ENCODE measurements at places on chromosomes 16 and 17.

GRCh38 chr17:7720125-7720524, 2.6 kb downstream of the DNAH2 start:
- no peak for DNase-seq

DNA sequence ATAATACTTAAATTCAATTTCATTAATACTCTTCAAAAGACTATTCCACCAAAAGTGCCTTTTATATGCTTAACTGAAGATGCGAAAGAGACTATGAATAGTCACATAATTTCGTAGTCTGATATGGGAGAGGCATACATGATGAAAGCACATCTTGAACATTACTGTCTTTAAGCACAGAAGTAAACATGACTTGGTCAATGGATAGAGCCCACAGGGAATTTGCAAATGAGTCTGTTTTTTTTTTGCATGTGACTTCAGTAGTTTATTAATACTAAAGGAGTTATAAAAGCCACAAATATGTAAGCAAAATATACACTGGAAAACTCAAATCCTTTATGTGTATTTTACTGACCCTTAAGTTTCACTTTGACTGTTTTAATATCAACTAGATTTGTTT, 15.9 kb downstream of the ADPRM start:
- DNase-seq: no peak

GRCh38 chr16:67999985-68000384, 701 bp upstream of the DPEP2 start:
- DNase-seq: no peak

- no peak for DNase-seq
Observed at GRCh38 chr16:67161595-67162058, 1.9 kb downstream of the FBXL8 start.

DNA sequence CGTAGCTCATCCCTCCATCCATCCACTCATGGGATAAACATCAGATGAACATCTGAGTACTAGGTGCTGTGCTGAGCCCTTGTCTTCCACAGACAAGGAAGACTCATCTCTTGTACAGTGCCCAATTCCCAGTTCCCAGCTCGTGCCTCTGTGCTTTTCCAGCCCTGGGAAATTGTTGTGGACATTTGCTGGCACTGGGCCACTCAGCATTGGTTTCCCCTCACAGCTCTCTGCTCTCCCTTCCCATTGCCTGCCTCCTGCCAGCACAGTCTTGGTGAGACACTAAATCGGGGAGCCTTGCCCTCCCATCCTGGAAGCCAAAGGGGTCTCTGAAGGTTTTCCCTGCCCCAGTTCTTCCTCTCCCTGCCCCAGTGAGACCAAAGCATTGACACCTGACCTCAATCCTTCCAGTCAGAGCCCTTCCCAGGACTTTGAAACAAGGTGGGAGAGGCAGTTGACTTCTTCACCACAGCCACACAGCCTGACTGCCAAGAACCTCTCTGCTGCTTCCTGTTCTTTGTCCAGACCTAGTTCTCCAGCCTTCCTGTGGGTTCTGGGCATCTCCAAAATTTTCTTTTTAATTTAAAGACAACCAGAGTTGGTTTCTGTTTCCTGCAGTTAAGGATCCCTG, 50.2 kb downstream of the WSB1 start:
- no peak for DNase-seq

DNA sequence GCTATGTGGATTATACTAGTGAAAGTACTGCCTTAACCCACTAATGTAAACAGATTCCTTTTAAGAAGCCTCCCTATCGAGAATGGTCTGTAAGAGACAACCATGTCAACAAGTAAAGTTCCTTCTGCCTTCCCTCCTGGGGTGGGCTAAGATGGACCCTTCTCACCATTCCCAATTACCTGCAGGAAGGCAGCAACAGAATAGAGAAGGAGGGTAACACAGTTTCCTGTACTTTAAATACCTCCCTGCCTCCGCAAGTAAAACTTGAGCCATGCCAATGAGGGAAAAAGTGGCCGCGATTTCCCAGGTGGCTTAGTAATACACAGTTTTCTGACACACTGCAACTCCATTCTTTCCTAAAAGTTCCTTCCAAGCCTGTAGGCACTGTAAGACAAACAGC, 45.2 kb downstream of the TOX3 start:
- DNase-seq: no peak

DNA sequence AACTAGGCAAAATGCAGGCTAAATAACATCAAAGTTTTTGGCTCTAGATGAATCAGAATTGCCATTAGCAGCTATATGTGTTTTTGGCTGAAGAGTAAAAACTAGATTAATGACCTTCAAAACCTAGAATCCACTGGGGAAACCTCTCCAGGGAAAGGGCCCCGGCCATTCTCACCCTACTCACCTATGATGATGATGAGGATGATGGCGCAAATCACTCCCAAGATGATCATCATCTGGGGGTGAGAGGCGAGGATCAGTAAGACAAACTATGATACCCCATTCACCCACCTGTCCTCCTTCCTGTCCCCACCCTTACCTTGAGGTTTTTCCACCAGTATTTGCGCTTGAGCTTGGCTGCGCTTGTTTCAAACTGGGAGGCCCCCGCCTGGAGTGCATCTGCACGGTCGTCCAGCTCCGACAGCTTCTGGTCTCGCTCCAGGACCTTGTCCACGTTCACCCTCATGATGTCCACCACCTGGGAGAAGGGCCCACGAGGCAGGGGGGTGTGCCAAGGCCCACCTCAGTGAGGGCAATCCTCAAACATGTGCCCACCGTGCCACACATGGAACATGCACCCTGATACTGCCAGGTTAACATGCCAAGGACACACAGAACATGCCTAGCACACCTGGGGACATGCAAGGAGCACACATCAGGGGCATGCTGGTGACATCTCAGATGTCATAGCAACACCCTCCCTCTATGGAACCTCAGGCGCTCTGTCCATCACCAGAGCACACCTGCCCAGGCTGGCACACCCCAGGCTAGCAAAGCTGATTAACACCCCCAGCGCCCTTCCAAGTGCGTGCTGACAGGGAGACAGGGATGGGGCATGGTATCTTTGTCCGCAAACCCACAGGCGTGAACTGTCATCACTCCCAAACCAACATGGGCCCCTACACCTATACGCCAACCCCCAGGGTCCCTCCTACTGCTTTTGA, 1.2 kb downstream of the VAMP2 start:
- DNase-seq: no peak

DNA sequence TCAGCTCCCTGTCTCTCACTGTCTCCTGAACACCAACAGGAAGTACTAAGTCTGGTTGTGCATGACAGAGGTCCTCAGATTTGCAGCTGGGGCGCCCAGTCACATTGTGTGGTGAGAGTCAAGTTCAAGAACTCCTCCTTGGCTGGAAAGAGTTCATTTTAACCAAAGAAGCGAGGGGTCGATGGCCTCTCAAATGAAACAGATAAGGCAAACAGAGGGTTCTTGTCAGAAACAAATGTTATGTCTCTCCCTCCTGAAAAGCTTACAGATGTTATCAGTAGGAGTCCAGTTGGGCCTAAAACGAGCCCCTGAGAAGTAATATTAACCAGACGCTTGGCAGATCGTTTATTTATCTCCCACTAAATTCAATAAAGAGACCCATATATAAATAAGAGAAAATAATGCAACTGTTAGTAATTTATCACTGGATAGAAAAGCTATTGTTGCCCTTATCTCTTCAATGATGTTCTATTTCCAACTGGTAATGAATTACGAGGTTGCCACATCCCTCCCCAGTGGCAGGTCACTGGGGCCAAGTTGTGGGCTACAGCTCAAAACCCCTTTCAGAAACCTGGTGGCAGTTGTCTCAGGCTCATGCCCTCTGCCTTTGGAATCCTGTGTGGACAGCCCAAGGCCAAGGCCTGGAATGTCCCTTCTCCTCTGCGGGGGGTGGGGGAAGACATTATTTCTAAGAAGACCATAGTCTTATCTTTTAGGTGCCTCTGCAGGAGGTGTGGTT, 307.5 kb upstream of the DYNLRB2 start:
- no peak for DNase-seq

- no peak for DNase-seq
Observed at GRCh38 chr17:49610883-49611584, 35.4 kb downstream of the NXPH3 start.

DNA sequence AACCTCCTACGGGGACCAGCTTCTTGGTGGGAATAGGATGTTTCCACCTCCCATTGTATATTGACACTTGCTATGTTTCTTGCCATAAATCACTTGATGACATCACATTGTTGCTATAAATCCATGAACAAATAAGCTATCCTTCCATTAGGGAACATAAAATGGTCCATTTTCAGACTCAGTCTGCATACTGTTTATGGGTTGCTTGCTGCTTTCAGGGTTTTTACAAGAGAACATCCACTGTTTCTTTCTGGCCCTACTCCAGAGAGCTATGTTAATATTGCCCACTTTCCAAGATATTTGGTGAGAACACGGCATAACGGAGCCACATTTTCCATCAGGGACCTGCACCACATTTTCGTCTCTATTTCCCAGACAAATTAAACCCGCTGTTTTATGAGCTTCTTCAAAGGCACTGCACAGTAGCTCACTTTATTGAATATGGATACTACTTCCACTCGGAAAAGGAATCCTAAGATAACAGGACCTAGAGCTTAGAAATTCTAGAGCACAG, 800.2 kb downstream of the KCNJ2 start:
- DNase-seq: no peak

DNA sequence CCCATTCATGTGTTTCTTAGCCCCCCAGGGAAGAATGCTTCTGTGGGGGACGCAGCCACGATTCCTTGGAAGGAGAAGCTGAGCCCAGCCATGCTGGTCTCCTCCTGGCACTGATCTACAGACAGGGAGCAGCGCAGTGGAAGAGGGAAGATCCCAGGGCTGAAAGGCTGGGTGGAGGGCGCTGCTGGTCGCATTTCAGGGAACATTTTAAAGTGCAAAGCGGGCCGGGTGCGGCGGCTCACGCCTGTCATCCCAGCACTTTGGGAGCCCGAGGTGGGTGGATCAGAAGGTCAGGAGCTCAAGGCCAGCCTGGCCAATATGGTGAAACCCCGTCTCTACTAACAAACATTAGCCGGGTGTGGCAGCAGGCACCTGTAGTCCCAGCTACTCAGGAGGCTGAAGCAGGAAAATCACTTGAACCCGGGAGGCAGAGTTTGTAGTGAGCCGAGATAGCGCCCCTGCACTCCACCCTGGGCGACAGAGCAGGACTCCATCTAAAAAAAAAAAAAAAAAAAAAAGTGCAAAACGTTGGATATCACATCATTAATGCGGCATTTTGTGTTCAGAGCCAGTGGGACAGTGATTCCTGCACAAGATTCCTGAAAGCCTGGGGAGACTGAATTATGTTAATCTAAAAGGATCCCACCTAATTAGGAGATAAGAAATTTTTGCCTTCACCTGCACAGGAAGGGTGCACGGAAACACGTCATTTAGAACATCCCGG, 558 bp upstream of the CHMP6 start:
- DNase-seq: no peak

DNA sequence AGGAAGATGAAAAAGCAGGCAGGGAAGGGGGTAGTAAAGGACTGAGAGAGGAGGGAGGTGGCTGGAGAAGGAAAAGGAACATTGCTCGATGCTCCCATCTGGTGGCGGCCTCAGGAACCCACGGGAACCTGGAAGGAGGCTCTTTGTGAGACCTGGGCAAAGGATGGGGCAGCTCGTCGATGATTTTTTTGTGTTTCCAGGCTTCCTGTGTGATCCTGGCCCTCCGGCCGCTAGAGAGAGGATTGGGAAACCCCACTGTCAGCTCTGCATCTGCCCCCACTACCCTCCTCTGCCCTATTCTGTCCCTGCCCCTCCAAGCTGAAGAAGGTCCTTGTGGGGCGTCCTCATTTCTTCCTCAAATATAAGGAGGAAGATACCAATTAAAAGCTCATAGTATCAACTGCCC, 6.6 kb downstream of the WFIKKN2 start:
- DNase-seq: peak; percentile 62

DNA sequence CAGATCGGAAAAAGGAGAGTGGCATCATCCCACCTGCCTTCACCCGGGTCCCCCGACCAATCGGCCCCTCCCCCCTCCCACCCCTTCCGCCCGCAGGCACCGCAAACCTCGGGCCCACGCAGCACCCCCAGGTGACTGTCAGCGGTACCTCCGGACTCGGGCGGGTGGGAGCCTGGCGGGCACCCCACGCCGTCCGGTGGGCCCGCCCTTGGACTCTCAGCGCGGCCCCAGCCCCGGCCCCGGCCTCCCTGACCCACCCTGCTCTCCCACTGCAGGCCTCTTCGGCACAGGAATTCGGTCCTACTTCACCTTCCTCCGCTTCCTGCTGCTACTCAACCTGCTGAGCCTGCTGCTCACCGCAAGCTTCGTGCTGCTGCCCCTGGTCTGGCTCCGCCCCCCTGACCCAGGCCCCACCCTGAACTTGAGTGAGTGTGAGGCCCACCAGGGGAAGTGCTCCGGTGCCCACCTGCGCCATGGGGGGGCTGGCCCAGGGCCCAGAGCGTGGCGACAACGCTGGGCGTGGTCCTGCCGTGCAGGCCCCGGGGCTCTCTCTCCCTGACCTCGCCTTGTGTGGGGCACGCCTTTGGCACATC, 1.6 kb downstream of the TMC8 start:
- DNase-seq: no peak

- peak; percentile 63 for DNase-seq
Observed at GRCh38 chr16:53131363-53132071, 76.7 kb downstream of the CHD9 start.

DNA sequence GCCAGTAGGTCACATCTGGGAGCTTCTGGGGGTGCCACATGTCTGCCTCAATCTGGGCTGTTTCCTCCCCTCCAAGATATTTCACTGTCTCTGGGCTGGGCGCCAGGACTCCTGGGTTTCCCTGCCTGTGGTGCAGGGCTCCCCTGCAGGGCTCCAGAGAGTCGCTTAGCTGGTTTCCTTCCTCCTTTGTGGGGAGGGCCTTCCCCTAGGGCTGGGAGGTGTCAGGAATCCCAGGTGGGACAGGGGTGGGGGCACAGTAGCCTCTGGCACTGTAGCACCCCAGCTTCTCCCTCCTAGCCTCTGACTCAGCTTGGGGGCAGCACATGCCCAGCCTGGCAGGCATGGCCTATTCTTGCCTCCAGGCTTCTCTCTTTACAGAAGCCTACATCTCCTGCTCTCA, 2.6 kb downstream of the RARA start:
- DNase-seq: peak; percentile 68

GRCh38 chr17:62134397-62134796, 69.3 kb upstream of the MED13 start:
- peak; percentile 41 for DNase-seq

- DNase-seq: no peak
Observed at GRCh38 chr17:3922765-3923164, 6.5 kb upstream of the P2RX1 start.

All from fibroblast of skin of back (primary cell).